ENCODE measurements at places on chromosomes 3 and 15. TPM values are rescaled to one million over a fixed set of nuclear protein-coding genes. Genes with fewer than 3 reads are reported as not detected.

CLCN2 gene
- 6.9 TPM for total RNA-seq

GPR62 gene
- total RNA-seq = not detected

LPCAT4 gene
- 70.9 TPM for total RNA-seq

HTR3E gene
- total RNA-seq = not detected

PLSCR2 gene
- not detected for total RNA-seq

TCAIM gene
- total RNA-seq = 17.5 TPM

Data from activated T-helper 2 cell treated with anti-CD3 and anti-CD28 coated beads, Interferon-gamma antibody, Interleukin-2, Interleukin-4, amounts not matched to agents 10 μg/mL and 5 μg/mL and 100 μg/mL, durations not matched to agents 14 hours and 24 hours and 36 hours (primary cell).